ENCODE measurements at places on chromosomes 16 and 17.

DNA sequence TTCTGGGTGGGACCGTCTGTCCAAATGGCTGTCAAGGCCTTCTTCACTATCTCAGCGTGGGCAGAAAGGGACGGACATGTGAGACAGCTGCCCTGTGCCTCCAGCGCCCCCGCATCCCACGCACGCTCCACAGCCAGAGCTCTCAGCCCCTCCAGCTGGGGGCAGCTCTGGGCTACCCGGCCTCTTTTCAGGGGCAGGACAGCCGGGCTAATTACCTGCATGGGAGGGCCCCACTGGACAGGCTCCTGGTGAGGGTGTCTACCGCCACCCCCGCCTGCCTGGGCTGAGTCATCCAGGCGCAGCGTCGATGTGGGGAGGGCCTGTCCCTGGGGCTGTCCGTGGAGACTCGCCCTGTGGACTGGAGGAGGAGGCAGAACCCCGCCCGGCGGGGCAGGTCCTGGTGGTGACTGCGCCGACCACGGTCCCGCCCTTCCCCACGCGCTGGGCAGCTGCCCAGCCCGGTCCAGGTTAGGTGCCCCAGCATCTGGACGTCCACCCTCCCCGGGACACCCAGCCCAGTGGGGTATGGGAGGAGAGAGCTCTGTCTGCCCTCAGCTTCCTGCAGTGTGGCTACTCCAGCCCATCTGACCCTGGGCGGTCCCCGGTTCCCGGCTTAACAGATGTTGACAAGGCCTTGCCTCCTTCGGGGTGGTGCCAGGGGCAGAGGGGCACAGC is 5.9 kb upstream of the METRNL start:
- no peak for DNase-seq

GRCh38 chr16:14627078-14627477 is 3.0 kb downstream of the PARN start:
- DNase-seq, result no peak

DNA sequence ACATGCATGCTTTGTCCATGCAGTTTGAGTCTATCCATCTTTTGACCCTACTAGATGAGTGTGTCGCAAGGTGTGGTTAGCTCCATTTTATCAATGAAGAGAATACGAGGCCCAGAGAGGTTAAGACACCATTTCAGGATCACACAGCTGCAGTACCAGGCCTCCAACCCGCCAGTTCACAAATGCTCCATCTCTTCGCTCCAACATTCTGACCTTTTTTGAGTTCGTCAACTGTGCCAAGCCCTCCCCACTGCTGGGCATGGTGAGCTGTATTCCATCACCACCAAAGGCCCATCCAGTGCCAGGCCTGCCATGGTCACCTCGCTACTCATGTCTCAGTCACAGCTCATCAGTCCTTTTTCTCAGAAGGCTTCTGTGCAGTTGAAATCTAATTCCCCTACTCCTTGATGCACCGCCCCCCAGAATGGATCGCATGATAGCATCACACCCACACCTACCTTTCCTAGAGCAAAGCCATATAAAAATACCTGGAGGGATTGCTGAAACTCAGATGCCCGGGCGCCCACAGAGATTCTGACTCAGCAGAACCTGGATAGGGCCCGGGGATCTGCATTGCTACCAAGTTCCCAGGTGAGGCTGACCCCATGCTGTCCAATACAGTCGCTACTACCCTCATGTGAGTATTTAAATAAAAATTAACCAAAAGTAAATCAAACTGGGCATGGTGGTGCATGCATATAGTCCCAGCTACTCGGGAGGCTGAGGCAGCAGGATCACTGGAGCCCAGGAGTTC is 38.0 kb downstream of the ZNF423 start:
- no peak for DNase-seq

DNA sequence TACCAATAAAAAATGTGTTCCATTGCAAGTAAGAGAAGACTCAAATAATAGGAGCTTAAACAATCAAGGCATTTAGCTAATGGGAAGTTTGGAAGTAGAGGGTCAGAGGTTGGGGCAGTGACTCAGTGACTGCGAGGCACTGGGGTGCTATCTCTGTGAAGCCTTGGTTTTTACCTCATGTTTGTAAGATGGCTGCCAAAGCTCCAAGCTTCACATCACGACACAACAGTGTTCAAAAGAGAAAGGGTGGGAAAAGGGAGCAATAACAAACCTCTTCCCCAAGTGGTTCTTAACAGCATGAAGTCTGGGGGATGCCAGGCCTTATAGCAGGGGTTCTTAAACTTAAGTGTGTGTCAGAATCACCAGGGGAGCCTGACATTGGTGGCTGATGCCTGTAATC is 26.6 kb upstream of the GPRC5B start:
- DNase-seq, result no peak

DNA sequence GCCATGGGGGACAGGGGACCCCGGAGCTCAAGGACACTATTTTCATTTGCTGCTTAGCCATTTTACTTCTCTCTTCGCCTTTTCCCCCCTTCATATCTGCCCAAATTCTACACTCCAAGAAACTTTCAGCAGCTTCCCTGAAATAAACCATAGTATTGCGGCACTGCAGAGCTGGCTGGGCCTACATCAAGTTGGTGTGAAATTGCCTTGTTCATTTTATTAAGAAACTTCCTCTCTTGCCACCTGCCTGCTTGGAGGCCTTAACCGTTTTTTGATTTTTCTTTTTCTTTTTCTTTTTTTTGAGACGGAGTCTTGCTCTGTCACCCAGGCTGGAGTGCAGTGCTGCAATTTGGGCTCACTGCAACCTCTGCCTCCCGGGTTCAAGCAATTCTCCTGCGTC is 7.4 kb upstream of the CPNE2 start:
- DNase-seq, result no peak

- no peak for DNase-seq
Observed at GRCh38 chr17:7835814-7836595, 2.0 kb downstream of the KDM6B start.

- DNase-seq, result no peak
Observed at GRCh38 chr16:31118223-31119155, 1.0 kb downstream of the KAT8 start.

- DNase-seq, result no peak
Observed at GRCh38 chr17:79779084-79779529, 1.2 kb downstream of the CBX2 start.

DNA sequence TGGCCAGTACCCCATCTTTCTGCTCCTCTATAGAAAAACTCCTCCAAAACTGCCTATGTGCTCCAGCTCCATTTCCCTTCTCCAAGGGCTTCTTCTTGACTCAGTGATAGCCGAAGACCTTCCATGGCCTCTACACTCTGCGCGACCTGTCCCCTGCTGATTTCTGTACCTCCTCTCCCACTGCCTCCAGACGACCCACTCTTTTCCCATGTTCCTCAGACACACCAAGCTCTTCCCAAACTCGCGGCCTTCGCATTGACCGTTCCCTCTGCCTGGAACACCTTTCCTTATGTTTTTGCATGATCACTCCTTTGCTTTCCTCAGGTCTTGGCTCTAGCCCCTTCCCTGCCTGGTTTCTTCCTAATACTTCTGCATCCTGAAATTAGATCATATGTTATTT is 255.6 kb upstream of the SDK2 start:
- no peak for DNase-seq

GRCh38 chr17:45940293-45940692 is 45.9 kb downstream of the MAPT start:
- DNase-seq, result no peak

DNA sequence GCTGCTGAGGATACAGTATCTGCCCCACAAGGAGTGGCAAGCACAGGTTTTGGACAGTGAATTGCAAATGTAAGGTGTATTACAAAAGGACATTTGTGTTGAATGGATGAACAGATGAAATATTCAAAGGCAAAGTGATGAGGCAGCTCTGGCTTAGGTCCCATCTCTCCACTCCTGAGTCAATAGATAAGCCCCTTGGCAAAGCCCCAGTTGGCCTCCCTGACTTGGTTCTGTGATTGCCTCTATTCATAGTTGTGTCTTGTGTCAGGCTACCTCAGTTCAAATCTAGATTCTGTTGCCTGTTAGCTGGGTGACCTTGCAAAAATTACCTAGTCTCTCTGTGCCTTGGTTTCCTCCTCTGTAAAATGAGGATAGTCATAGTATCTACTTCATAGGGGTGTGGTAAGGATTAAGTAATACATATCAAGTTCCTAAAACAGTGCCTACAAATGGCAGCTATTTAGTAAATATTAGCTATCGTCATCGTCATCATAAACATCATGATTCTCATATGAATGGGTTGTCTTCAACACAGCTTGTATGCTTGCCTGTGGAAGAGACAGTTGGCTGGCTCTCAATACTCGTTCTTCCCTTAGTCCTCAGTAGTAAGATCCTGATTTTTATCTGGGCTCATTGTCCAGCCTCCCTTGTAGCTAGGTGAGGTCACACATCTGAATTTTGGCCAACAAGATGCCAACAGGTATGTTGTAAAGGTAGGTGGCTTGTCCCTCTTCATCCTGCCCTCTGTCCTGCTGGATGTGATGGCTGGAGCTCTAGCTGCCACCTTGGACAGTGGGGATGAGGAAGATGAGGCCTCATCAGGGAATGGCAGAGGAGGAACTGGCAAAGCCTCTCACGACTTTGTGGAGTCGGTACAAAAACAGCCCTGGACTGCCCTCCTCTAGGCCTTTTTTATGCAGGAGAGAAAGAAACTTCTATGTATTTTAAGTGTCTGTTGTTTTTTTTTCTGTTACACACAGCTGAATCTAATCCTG is 2.1 kb upstream of the MFAP4 start:
- no peak for DNase-seq

DNA sequence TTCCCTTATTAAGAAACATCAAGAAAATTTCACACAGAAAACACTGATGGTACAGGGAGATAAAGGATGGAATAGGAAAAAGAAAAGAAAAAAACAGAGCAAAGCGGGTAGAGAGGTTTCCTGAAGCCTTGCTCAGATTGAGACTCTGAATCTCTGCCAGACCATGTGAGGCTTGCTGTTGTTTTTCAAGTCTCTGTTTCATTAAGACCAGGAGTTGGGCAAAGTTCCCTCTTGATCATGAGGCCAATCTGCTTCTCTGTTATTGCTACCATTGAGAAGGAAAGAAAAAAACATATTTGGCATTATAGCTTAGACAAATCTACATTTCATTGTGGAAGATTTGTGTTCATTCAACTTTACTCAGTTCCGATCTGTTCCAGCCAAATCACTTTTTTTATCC is 201.6 kb upstream of the SOX9 start:
- no peak for DNase-seq

DNA sequence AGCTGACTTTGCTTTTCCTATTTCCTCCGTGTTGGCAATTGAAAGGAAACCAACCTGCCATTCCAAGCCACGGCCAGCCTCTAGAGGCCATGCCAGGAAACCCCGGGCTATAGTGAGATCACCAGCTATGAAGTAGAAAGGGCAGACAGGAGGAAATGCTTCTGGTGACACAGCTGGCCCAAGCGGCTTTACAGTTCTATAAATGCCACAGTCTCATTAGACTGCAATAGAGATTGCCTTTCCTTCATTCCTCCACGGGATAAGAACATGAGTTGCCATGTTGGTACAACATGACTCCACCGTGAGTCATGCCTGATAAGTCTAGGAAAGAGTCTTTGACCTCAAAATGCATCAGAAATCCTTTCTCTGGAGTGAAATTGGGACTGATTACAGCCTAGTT is 384.9 kb downstream of the GRIN2A start:
- no peak for DNase-seq

DNA sequence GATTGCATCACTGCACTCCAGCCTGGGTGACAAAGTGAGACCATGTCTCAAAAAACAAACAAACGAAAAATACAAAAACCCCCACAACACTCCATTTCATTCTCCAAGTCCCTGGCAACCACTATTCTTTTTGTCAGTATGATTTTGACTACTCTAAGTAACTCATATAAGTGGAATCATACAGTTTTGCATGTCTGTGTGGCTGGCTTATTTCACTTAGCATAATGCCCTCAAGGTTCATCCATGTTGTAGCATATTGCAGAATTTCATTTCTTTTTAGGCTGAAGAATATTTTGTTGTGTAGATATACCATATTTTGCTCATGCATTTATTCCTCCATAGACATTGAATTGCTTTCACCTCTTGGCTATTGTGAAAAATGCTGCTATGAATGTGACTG is 81.7 kb upstream of the GAS7 start:
- no peak for DNase-seq

GRCh38 chr17:80092959-80093358 is 8.4 kb upstream of the GAA start:
- no peak for DNase-seq

DNA sequence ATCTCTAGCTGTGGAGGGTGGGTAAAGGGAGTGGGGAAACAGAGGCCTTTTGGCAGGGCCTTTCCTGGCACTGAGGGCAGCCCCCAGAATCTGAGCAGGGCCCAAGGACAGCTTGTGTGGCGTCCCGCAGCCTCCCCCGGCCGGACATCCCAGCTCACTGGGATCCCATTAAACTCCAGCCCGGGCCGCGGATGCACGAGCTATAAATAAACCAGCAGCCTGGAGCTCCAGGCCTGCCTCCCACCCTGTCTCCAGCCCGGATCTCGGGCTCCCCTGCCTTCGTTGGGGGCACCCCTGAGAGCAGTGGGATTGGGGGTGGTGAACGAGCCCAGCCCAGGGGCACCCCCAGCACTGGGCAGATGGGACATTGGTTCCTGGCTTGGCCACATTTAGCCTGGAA is 13.8 kb upstream of the AATK start:
- DNase-seq, result no peak

DNA sequence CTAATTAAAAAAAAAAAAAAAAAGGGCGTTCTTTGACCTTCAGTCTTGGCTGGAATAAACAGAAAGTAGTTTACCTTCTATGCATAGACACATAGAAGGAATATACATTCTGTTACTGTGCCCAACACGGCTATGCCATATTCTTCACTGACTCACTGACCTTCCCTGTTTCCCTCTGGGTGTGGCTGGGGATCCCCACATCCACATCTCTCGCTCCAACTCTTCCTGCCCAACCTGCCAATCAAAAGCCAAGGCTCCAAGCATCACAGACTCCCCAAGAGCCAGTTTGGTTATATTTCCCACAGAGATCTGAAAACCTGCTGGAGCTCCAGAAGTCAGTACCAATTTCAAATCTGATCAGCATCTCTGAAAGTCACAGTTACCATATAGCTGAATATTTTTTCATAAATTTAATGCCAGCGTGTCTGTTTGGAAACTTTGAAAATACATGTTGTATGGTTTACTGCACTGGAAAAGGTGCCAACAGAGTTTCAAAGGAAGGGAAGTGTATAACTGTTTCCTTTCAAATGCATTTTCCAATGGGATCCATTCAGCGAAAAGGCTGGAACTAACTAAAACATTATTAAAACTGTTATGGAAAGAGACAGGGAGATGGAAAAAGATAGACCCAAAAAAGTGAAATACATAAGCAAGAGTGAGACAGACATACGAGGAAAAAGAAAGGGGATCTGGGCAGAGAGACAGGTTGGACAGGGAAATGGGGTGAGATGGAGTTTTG is 91.8 kb downstream of the SMG6 start:
- DNase-seq, result no peak

DNA sequence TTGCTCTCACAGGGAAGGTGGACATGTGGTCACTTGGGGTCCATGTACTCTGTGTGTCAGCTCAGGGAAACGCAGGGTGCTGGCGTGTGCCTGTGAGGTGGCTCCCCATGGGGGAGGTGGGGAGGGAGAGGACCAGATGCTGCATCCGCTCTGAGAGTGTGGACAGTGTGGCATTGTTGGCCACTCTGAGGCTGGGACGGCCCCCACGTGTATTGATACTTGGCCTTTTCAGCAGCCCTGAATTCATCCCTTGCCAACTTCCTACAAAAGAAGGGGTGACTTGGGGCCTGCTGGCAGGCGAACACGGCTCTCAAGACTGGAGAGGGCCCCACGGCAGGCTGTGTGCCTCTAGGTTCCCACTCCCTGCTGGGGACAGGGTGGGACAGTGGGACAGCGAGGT is 120.1 kb downstream of the RAB11FIP4 start:
- no peak for DNase-seq
